Gastroesophageal sphincter (tissue), 4 donors: ENCODE measurements at places on chromosomes 3 and 15.

GRCh38 chr15:93253681-93254080 lies 164.7 kb upstream of the RGMA start:
- ATAC-seq, result no peak

DNA sequence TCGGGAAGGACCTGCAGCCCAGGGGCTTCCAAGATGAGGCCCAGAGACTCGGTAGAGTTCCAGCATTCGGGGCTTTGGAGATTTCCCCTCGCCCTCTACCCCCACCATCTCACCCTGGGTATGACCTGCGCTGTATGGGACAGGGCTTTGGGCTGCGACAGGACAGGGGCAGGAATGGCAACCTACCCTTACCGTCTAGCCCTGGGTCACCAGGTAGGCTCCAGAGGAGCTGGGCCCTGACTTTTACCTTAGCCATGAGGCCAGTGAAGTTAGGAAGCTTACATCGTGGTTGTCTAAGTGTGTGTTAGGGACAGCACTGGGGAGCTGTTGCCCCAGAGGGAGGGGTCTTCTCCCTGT lies 683 bp downstream of the PPM1M start:
- ATAC-seq, result peak; percentile 8

- no peak for ATAC-seq
Measured at GRCh38 chr3:4564928-4565586, 71.9 kb downstream of the ITPR1 start.

- ATAC-seq, result no peak
Measured at GRCh38 chr15:71103102-71103676, 12.1 kb upstream of the THSD4 start.

DNA sequence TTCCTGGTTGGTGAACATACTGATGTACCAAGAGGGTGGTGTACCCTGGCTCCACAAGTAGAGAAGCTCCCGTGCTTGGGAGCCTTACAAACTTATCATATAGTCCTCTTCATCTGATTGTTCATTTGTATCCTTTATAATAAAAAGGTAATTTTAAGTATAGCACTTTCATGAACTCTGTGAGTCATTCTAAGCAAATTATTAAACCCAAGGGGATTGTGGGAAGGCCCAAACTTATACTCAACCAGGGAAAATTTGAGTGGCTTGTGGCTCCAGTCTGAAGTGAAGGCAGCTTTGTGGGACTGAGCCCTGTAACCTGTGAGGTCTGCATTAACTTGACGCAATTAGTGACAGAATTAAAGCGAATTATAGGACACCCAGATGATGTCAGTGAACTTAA lies 29.0 kb downstream of the TTBK2 start:
- no peak for ATAC-seq

DNA sequence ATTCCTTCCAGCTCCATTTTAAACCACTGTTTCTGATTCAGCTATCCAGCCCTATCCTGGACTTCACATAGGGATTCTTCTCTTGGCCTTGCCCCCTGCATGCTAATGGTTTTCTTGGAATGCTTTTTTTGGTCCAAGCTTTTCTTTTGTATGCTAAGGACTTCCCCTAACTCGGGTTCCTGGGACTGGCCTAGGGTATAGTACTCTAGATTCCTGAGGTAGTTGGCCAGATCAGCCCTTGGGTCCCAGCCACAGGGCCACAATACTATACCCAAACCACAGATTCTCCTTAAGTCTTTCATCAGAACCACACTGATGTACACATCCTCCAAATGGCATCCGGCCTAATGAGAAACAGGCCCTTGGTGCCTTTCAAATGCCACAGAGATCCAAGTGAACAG lies 2.8 kb downstream of the FYCO1 start:
- no peak for ATAC-seq

DNA sequence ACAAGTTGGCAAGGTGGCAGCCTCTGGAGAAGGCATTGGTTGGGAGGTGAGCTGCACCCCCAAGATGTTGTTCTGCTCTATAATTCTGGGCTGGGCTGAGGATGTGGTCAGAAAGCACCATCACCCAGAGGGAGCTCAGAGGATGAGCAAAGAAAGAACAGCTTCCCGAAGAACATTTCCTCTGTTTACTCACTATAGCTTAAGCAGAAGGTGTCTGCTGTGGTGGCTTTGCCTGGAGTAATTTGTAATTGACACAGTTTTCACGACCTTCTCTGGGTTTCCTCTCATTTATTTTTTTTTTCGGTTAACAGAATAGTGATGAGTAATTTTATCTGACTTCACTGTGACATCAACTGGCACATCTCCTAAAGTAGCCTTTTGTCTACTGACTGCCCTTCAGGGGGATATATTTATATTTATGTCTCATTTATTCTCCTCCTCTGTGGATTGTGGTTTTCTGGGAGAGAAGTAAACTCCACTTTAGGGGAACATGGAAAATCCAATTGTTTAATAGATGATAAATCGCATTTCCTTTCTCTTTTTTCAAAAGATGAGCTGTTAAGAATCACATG lies 49.5 kb upstream of the ABHD17C start:
- no peak for ATAC-seq

- no peak for ATAC-seq
Measured at GRCh38 chr3:183122257-183122932, 23.1 kb upstream of the MCCC1 start.

DNA sequence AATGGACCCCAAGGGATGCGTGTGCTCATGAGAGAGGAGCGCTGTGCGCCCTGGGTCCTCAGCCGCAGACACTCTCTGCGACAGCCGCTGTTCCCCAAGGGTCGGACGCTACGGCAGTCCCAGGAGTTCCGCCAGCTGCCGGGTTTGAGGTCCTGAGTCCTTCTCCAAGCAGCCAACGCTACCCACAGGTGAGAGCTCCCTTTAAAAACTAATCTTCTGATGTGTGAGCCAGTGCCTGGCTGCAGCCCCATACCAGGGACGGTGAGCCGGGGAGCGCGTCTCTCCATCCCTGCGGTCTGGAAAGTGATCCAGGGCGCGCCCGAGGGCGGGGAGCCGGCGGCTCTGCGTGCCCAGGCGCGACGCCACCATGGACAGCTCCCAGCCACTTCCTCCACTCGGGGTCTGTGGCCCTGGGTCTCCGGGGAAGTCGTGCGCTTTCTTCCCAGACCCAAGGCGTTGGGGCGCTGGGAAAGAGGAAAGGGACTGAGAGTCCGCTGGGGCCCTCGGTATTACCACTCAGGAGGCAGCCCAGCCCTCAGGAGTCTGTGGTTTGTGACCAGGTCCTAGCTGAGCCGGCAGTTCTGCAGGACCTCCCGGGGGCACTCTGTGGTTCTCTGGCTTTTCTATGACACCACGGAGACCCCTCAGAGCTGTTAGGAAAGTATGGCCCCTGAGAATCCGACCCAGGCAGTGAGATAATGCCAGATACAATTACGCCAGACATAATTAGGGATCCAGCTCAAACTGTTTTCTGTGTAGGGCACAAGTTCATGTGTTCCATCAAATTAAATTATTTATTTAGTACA lies 1.4 kb downstream of the CEMIP start:
- ATAC-seq, result no peak

DNA sequence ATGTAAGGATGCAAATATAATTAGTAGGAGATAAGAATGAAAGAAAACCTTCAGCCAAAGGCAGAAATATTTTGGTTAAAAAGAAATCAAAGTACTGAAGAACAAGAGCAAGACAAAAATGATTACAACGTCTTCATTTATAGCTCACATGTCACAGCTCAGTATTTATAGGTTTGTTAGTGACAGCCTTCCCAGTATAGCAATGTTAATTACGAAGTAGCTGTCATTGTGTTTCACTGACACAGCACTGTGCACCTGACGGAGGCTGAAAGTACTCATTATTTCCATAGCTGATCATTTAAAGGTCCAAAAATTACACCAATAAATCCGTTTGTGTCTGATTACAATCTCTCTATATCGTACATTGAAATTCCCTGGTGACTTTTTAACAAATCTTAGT lies 561 bp upstream of the OSTN start:
- ATAC-seq, result no peak

GRCh38 chr3:119349354-119350041 lies 55.3 kb downstream of the ARHGAP31 start:
- ATAC-seq, result no peak

DNA sequence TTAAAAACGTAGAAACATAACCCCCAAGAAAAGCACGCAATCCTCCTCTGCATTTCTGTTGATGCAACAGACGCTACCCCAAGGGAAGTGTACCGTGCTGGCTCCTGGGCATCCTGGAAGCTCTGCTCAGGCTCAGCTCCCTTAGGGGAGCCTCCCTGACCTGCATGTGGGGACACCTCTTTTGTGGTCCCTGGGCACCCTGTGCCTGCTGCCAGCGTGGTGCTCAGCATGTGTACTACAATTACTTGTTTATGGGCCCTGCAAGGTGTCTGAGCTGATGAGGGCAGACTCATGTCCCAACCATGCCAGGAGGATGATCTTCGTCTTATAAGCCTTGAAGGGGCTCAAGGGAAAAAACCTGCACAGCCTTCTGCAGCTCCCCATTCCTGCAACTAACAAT lies 18.3 kb downstream of the EHD4 start:
- no peak for ATAC-seq

- ATAC-seq, result peak; percentile 36
Measured at GRCh38 chr3:155890671-155891190, 20.3 kb downstream of the GMPS start.

GRCh38 chr15:72785432-72785831 lies 1.9 kb upstream of the ADPGK start:
- ATAC-seq, result no peak

- no peak for ATAC-seq
Measured at GRCh38 chr3:4758957-4759656, 220.1 kb upstream of the BHLHE40 start.

DNA sequence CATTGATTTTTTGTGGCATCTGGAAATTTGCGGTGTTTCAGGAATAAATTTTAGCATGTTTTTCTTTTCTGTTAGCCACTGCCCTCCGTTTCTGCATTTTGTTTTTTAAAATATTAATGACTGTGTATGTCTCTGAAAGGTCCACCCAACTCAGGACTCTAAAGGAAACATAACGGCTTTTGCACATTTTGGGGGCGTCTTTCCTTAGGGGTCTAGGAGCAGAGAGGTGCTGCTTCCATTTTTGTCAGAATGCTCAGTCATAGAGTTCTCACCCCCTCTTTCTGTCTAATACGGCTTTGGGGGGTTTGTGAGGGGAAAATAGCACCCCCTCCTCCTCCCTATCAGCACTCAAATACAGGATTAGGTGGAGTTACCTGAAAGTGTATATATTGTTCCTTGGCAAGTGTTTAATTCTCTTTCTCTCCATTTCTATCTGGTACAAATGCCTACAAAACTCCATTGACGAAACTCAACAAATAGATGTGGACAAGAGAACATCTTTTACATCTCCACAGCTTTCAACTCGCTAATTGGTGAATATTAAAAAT lies 219.4 kb downstream of the MEIS2 start:
- no peak for ATAC-seq

GRCh38 chr3:184409331-184409926 lies 29.6 kb downstream of the CHRD start:
- ATAC-seq, result no peak

DNA sequence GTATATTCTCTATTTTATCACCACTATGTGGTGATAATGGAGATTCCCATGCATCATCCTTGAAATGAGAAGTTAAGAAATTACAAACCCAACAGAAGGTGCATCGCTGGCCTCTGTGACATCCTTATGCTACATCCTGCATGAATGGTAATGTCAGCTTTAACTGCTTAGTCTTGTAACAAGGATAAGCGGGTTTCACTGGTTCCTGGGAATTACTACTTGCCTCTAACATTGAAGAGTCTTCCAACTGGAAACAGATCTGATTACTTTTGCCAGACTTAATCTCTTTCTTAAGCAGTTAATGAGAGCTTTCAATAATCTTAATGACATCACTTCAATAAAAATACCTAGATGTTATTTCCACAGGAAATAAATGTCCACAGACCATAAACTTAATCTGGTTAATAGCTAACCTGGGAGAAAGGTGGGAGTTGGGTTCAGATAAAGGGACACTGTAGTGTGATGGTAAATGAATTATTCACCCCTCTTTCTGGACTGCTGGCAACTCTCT lies 44.0 kb downstream of the FMN1 start:
- no peak for ATAC-seq

GRCh38 chr3:95228416-95228815 lies 1165.6 kb downstream of the NSUN3 start:
- ATAC-seq, result no peak

DNA sequence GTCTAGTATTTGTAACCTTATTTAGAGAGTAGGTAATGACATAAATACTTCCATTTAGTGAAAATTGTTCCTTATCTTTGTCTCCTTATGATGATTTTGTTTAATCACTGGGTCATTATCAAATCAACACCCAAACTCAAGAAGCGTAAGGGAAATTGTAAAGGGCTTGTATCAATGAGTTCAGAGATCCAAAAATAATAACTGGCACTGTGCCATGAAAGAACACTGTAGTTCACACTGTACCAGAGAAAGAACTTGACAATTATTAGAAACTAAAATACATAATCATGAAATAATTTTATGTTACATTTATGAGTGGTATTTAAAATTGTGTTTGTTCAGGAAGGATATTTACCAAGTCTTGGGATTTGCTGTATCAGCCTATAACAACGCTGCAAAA lies 895.4 kb downstream of the FHIT start:
- ATAC-seq, result no peak

GRCh38 chr3:154316974-154317767 lies 7.1 kb downstream of the DHX36 start:
- no peak for ATAC-seq

- no peak for ATAC-seq
Measured at GRCh38 chr3:58998476-58999117, 51.2 kb downstream of the CFAP20DC start.
